ENCODE measurements at places on chromosomes 7 and 10.
A peak's percentile ranks its signal among the peaks of the same experiment; 100 is the strongest.

DNA sequence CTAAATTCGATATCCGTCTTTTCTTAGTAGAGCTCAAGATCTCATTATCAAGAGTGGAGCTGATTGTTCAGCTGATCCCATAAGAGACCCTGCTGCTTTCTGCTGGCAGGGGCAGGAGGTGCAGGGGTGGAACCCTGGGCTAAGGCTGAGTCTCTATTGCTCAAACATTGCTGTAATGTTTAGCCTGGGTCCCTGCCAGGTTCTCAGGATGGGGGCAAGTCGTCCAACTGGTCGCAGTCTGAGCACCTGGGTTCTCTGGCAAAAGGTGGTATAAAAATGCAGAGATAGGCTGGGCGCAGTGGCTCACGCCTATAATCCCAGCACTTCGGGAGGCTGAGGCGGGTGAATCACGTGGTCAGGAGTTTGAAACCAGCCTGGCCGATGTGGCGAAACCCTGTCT lies 62.0 kb upstream of the NRBF2 start:
- no peak for DNase-seq

- no peak for DNase-seq
Observed at GRCh38 chr10:34816085-34816496, 995 bp upstream of the PARD3 start.

DNA sequence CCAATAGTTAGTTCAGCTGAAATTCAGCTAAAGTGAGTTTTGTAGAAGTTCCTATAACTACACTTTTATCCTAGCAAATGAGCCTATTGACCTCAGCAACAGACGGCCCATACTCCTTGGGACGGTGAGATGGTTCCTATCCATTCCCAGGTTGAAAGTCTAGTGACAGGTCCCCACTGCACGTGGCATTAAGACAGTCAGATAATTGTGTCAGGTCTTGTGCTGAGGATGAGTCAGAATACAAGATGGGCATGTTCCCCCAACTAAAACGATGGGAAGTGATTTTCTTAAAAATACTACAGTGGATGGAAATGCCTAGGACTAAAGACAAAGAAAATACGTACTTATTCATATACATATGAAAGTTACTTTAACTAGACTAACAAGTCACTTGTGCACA lies 2.1 kb downstream of the CAV1 start:
- DNase-seq: no peak

DNA sequence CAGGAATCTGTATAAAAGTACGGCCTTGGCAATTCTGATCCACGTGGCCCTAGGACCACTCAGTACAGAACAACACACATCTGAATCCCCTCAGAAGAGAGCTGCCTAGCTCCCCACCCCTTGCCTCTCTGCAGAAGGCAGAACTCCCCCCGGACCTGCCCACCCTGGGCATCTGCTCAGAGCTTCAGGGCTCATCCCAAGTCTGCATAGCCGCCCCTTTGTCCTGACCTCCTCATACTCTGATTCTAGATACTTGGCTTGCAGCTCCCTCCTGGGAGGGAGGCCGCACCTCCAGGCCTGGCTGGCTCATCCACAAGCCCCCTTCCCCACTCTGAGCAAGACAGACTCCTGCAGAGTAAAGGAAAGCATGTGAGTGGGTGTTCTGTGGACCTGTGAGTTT lies 49.6 kb downstream of the GRID1 start:
- DNase-seq: no peak

DNA sequence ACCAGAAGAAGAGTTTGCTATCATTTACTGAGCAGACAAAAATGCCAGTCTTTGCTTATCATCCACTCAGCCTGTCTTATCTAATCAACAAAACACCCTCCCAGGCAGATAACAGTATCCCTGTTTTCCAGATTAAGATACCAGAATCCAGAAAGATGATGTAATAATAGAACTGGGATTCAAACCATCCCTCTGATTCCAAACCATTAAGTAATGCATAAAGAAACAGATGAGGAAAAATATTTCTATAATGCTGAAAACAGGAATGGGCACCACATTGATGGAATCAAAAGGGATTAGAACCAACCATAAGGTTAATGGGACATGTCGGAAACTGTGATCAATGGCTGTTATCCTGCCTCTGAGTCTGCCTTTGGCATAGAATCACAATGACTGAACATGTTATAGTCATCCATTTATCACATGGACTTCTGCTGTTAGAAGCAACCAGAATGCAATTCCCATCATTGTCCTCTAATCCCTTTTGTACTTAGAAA lies 92.1 kb upstream of the RSU1 start:
- DNase-seq: no peak

DNA sequence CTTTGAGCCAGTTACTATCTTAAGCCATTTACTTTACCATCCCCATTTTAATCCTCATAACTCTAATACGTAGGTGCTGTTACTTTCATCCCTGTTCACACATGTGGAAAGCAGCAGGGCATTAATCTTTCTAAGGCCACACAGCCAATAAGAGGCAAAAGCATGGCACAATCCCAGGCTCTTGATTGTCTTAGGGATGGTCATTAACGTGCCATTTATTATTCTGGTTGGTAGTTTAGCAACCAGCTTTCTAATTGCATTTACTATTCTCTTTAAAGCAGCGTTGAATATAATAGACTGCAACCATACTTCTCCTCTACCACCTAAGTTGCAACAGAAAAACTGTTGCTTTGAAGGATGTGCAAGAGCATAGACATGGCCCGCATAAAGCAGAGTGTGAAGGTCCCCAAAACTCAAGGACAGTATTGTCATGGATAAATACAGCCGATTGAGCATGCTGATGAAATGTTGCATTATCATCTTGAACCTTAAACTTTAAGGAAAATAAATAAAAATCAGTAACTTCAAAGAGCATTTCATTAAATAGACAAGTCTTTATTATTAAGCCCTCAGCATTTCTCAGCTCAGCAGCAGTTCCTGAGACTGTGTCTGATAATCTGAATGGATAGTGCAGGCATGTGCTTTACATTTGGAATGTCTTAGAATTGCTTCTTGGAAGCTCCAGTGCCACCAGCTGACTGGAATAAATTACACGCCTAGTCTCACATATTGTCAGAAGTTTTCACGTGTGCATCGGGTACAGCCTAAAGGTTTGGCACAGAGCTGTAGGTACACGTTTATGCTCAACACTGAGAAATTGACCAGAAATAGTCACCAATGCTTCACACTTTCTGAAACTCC lies 467.1 kb downstream of the SDK1 start:
- DNase-seq: no peak

DNA sequence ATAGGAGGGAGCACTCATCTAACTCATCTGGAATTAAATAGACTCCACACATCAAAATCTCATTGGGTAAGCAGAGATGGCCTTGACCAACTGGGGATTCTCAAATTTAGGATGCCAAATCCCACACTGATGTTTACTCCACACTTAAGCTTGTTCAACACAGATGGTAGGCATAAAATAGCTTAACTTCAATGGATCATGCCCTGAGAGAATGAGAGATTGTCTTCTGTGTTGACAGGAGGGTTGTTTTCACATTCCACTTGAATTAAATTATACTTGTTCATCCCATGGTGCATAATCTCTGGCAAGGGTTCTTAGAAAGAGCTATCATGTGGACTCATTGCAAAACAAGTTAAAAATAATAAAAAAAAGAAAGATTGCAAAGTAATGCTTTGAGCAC lies 391.4 kb downstream of the PLXDC2 start:
- DNase-seq: no peak

- DNase-seq: no peak
Observed at GRCh38 chr7:150716368-150716767, at the start of gene GIMAP1. Gene GIMAP1 (plus strand): TSS chr7:150716613. CDS start chr7:150719048, 2,435 bp downstream.

DNA sequence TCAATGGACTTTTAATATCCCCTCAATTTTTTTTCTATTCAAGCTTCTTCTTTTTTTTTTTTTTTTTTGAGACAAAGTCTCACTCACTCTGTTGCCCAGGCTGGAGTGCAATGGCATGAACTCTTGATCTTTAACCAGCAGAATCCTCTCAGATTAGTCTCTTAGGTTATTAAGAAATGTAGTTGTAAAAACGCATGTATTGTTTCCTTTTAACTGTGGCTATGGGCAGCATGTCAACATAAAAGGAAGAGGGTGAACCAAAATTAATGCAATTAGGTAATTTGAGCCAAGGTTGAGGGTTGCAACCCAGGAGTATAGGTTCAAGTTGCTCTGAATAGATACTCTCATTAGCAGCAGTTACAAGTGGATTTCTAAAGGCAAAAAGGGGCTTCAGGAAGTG lies 4.3 kb upstream of the GSTO1 start:
- no peak for DNase-seq

DNA sequence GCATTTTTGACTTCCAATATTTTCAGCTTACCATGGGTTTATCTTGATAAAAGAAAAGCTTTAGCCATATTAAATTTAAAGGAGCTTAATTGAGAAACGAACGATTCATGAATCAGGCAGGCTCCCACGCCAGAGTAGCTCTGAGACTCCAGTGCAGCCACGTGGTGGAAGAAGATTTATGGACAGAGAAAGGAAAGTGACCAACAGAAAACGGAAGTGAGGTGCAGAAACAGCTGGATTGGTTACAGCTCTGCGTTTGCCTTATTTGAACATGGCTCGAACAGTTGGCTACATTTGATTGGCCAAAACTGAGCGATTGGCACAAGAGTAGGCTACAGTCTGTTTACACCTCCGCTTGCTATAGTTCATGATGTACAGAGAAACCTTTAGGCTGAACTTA lies 395.4 kb downstream of the GATA3 start:
- DNase-seq: no peak

DNA sequence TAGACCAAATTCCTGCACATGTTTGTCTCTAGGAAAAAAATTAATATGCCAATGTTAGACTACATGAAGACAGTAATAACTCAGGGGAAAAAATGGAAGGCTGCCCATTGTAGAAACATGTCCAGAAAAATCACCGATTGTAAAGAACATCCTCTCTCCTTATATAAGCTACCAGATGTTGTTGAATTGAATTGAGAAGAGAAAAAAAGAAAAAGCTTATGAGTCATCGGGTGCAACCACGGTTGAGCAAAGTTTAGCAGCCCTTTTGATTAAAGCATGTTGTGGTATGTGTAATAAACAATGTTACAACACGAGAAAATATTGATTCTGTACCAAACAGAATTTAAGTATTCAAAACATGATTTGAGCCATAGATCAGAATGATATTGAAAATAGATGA lies 102.3 kb upstream of the ARHGAP21 start:
- no peak for DNase-seq

- DNase-seq: no peak
Observed at GRCh38 chr7:7104314-7104698, 78.0 kb upstream of the C1GALT1 start.

DNA sequence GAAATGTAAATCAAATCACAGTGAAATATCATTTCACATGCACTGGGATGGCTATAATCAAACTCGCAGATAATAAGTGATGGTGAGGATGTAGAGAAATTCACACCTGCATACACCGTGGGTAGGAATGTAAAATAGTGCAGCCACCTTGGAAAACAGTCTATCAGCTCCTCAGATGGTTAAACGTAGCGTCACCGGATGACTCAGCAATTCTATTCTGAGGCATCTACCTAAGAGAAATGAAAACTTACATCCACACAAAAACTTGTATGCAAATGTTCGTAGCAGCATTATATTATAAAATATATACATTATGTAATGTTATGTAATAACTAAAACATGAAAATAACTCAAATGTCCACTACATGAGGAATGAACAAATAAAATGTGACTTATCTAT lies 38.9 kb downstream of the SH3PXD2A start:
- no peak for DNase-seq

- DNase-seq: no peak
Observed at GRCh38 chr7:6398943-6399342, 48.8 kb downstream of the DAGLB start.

- no peak for DNase-seq
Observed at GRCh38 chr7:92631850-92632487, 41.8 kb upstream of the FAM133B start.

DNA sequence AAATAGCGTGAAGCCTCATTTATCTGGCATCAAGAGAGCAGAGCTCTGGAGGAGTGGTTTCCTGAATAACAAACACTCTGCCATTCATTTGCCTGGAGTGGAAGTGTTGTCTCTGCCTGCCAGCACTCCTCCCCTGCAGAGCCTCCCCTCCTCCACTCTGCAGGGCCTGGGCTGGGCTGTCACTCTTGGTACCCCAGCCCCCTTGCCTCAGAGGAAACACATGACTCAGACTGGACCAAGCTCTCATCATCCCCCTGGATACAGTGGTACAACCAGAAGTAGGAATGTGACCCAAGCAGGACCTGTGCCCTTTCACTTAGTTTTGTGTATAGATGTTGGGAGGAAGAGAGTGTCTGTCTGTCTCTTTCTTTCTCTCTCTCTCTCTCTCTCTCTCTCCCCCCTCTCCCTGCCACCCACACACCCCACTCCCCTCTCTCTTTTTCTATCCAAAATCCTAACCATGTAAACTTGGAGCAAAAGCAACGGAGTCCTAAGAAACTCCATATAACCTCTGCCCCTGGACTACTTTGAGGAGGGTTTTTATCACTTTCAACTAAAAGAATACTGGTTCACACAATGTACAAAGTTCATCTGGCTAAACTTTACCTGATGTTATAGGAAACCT lies 43.9 kb downstream of the DOCK4 start:
- no peak for DNase-seq

GRCh38 chr7:24972991-24973390 lies 7.0 kb downstream of the OSBPL3 start:
- DNase-seq: no peak

- peak; percentile 86 for DNase-seq
Observed at GRCh38 chr7:99392659-99393354, 15.6 kb downstream of the PDAP1 start.

- no peak for DNase-seq
Observed at GRCh38 chr7:158378978-158379377, 208.6 kb downstream of the PTPRN2 start.

- DNase-seq: no peak
Observed at GRCh38 chr10:90602862-90603610, 254.8 kb downstream of the HTR7 start.

- DNase-seq: no peak
Observed at GRCh38 chr7:94834359-94834758, 73.0 kb upstream of the PPP1R9A start.
